ENCODE measurements at places on chromosomes 12 and 14.

DNA sequence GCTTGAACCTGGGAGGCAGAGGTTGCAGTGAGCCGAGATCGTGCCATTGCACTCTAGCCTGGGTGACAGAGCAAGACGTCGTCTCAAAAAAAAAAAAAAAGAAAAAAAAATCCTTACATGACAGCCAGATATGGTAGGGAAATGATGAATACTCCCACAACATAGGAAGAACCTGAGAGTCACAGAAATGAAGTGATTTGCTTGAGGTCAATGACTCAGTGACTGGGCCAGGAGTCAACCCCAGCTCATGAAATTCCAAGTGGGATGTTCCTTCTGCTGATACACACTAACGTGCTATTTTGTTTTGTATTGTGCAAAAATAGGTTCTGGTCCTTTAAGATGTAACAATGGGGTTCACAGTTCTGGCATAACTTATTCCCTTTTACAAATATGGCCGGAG lies 9.0 kb downstream of the RHOF start:
- DNase-seq, result no peak

DNA sequence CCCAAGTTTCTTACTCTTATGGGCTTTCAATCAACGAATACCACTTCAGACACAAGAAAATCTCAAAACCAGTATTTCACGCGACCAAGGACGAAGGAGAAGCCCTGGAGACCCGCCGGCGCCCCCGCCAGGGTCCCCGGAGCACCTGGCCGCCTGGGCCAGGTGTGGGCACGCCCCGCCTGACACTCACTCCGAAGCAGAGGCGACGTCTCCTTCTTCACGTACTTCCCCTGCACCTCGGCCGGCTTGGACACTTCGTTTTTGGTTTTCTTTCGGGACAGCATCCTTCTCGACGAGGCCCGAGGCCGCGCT lies 466 bp downstream of the SAV1 start:
- no peak for DNase-seq

GRCh38 chr12:86735072-86735471 lies 478.9 kb upstream of the MGAT4C start:
- no peak for DNase-seq

DNA sequence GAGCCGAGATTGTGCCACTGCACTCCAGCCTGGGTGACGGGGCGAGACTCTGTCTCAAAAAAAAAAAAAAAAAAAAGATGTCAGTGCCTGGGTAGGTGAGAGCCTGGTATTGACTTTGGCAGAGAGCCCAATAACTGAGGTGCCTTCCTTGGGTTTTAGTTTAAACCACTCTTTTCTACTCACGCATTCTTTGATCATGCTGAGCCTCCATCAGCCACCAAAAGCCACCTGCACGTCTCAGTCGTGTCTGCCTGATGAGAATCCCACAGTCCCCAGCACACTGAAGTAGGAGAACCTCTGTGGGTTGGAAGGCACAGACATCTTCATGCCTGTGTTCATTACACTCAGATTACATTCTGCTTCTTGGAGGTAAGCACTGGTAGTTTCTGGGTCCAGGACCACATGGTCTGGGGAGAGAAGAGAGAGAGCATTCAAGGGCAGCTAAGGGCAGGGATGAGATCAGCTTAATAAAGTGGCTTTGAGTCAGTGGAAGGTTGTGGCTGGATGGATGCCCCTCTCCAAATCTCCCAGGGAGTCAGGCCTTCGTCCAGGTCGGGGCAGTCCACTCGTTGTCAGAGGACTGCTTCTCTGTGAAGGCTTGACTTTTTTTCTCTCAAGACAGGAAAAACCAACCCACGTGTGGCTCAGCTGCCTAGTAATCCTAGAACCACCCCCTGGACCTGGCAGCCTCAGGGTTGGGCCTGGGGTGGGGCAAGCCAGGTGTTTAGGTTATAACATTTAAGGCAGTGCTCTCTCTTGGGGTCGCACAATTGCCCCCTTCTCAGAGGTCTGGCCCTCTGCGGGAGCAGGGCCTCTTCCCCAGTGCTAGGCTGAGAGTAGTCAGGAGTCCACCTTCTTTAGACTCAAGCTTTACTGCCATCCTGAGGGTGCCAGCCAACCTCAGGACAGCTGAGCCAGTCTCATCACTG lies 32.6 kb upstream of the MAX start:
- no peak for DNase-seq

- DNase-seq, result no peak
Observed at GRCh38 chr12:608413-608812, 54.8 kb downstream of the NINJ2 start.

- no peak for DNase-seq
Observed at GRCh38 chr14:96792003-96792402, 5.2 kb upstream of the VRK1 start.

GRCh38 chr14:53441789-53442188 lies 288.7 kb upstream of the DDHD1 start:
- no peak for DNase-seq

DNA sequence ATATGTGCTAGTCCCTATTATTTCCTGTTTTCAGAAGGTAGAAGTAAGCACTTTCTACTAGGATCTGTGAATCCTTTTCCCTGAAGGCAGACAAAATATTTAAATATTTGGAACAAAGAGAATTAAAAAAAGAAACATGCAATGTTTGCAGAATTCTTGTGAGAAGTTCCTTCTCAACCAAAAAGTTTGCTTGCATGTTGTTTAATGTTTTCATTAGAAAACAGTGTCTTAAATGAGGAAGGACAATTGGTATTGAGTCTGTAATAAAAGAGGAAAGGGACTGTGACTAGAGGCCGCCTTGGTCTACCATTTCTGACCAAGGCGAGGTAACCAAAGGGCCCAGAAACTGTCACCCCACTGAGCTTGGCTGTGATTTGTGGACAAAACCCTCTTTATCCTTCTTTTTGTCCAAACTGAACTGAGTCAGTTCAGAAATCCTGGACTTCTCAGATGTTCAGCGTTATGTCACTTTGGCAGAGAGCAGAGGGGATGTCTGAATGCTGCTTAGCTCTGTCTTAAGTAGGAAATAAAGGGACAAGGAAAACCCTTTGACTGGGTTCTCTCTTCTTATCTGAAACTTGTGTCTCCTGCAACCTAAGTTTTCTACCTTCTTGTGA lies 129.8 kb upstream of the CPM start:
- DNase-seq, result no peak

DNA sequence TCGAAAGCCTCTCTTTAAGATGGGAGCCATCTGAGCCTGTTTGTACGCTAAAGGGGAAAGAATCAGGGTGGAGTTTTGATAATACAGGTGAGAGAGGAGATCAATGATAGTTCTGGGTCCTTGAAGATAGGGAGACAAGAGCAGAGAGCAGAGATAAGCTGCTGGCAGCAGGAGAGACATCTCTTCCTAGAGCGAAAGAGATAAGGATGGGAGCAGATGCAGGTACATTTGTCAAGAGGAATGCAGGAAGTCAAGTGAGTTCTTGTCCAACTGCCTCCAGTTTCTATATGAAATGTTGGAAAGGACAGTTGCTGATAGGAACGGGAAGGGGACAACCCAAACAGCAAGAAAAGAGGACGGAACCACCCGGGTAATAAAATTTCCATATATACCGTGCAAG lies 24.7 kb upstream of the HIF1A start:
- DNase-seq, result no peak

- DNase-seq, result peak; percentile 38
Observed at GRCh38 chr14:58243790-58244555, 670 bp upstream of the PSMA3 start.

DNA sequence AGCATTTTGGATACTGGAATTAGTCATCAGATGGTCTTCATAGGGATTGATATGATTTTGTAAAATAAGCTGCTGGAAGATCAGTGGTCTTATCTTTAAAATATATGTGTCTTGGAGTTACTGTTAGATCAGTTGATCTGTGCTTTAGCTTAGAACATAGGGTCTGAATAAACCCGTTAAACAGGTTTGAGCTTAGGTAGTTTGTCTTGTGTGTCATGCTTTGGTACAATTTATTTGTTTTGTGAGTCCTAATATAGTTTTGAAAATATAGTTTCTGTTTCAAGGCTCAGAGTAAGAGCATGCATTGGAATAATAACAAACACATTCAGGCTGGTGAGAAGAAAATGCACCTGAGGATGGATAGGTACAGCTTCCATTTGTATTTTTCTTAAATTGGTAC lies 505.0 kb downstream of the SLC16A7 start:
- no peak for DNase-seq

DNA sequence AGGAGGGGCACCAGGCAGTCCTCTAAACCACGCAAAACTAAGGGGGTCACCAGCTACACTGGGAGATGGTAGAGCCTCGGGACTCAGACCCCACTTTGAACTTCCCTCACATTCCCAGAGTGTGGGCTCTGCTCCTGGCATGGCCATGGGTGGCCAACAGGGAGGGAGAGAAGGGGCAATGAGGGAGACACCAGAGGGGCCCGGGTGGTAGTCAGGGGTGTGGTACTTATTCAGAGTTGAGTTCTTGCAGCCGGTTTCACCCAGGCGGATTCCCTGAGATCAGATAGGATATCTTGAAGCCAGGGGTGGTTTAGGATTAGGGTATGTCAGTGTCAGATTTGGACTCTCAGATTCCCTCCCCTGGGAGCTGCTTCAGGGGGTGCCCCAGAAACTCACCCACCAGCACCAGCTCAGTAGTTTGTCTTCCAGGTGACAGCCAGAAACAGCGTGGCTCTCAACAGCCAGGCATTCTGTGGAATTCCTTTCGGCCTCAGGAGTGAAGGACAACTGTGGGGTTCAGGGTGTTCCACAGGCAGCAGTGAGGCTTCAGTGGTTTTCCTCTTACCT lies 56.0 kb downstream of the ELK3 start:
- DNase-seq, result no peak
